ENCODE measurements at places on chromosomes 12 and 14.
A peak's percentile ranks its signal among the peaks of the same experiment; 100 is the strongest.

GRCh38 chr14:73058922-73059673 is 764 bp downstream of the RBM25 start:
- peak; percentile 1 for DNase-seq

DNA sequence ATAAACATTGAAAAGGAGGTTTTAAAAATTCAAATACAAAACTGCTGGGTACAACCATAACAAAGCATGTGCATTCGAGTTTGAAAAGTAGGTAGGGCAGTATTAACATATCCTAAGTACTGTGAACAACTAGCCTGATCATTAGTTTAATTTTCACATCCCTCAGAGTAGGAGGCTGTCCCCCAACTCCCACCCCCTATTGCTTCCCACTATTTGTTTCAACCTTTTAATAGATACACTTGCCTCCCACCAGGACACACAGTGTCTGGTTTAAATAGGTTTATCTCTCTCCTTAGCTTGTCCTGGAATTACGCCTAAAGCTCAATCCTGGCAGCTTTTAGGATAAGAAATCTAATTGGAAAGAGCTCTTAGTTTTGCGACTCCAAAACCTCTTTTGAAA is 2.1 kb downstream of the TAOK3 start:
- no peak for DNase-seq

DNA sequence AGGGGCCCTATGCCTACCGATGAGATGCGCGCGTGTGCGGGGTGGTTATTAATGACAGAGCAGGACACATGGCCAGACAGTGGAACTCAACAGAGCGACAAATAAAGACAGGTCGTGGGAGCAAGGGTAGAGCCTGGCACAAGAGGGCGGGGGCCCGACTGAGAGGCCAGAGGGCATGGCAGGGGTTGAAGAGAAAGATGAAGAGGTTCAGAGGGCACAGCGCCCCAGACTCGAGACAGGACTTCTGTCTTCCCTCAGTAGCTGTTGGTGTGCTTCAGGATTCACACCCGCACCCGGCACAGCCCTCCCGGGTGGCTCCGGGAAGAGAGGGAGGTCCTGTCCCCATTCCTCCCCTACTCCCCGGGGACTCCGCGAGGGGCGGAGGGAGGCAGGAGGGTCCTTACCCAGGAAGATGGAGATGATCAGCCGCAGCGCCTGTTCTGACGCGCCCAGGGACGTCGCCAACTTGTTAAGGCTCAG is 366 bp downstream of the LPCAT3 start:
- no peak for DNase-seq

DNA sequence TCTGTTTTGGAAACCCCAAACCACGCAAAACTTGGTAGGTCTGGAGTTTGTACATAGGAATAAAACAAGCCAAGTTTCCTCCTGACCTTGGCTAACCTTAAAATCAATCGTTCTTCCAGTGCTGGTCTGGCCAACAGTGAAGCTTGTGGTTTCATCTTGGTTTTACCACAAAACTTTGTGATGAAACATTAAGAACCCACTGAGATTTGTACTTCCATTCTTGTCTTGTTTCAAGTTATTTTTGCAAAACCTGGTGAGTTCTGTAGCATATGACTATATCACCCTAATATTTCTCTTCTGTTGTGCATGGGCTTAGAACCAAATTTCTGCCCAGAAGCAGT is 26.4 kb downstream of the SIX1 start:
- no peak for DNase-seq

- no peak for DNase-seq
These were observed 383.3 kb downstream of the SOX5 start for GRCh38 chr12:23566133-23566532.

DNA sequence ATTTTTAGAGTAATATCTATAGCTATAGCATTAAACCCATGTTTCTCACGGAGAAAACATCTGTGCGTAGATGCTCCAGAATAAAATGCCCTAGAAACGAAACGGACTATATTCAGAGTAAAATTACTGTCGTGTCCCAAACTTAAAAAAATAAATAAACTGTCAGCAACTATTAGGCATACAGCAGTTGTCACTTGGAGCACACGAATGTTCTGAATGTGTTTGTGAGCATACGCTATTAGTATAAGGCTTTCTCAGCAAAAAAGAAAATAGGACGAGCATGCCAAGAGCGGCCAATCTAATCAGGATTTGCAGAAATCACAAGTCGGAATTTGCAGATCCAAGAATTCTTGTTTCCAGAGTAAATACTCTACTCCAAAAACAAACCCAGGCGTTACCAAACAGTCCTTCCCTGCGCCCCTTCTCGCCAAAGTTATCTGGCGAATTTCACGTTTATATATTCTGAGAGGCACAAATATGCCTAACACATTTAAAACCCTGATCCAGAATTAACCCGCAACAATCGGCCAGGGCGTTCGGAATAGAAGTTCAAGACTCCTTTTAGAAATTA is 836 bp downstream of the PTPN21 start:
- DNase-seq, result no peak

- no peak for DNase-seq
These were observed 1429.3 kb upstream of the TMEM132C start for GRCh38 chr12:126837697-126838096.

GRCh38 chr14:79229383-79229909 is 981.9 kb downstream of the DIO2 start:
- no peak for DNase-seq

Measured in CD4-positive, alpha-beta T cell treated with Interferon gamma for 1 hour (primary cell).